ENCODE measurements at places on chromosomes 5 and 9.

DNA sequence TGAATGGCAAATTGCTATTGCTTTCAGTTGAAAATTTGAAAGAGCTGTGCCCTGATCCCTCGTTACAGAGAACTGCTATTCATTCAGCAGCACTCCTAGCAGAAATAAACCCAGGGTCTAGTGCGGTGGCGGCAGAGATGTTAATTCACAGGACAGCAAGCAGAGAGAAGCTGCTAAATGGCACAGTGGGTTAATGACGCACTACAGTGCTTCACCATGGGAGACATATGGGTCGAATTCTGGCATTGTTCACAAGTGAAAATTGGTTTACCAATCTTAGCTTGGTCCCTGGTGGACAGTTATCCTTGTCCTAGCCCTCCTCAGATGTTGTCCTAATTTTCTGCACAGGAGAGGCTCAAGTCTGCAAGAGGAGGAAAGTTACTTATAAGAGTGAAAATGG, 807.4 kb downstream of the TLE1 start:
- DNase-seq: no peak

DNA sequence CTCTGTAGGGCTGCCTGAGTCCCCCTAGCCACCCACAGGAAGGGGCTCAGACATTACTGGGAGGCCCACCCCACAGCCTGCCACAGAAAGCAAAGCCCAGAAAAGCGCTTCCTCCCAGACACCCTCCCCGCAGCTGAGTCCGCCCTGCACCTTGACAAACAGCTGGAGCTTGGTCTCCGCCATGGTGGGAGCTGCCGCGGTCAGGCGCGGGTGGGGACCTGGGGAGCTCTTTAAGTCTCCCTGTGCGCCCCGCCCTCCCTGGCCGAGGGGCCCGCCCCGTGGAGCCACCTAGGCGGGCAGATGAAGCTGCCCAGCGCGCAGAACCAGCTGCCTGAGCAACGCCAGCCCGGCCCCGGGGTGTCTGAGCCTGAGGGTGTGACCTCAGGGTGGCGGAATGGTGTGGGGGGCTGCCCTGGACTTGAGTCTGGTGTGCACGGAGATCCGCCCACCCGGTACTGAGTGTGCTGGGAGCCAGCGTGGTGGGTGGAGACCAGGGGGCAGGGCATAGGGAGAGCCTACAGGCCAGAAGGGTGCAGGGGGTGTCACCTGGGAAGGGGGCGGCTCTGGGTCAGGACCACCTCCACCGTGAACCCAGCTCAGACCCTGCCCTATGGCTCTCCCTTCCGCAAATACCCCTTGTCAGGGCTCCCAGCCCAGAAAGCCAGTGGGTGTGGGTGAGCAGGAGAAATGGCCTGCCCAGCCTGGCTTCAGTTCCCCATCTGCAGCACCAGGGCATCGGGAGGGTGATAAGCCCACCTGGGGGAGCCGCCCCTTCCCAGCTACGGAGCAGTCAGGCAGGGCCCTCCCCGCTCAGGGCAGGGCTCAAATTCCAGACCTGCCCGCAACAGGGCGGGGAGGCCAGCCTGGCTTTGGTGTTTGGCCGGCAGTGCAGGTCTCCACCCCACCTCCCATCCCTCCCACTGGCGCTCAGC, at the start of gene CLIC3:
Gene CLIC3, minus strand, starts transcription at position 208 of the 932 bp plus-strand sequence. Its CDS starts 25 bp downstream, at position 183.
- peak; percentile 36 for DNase-seq

DNA sequence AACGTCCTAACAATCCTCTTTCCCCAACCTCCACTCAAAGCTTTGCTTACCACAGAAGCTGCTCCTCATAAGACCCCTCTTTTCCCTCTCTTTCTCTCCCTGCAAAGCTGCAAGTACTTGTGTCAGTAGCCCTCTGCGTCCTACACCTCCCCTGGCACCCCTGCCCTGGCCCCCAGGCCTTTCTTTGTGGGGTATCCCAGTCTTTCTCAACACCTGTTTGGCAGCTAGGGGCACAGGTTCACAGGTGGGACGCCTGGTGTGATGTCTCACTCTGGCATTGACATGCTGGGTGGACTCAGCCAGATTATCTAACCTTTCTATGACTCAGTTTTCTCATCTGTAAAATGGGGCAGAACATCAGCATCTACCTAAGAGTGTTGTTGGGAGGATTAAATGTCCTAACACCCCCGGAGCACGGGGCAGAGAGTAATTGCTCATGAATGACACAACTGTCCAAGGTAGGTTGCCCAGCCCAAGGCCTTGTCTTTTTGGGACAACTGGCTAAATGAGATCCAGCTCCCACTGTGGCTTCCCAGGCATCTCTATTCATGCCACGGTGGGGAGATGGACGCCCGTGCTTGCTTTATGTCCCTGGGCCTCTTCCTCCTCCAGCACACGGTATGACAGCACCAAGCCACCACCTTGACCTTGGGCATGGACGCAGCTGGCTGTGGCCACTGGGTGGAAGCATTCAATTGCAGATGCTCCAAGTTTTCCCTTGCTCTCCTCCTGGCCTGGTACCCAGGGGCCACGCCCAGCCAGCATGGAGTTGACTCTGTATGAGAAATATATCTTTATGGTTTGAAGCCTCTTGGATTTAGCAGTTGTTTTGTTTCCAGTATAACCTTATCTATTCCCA, 190.4 kb downstream of the RGS3 start:
- DNase-seq: no peak

GRCh38 chr9:406886-407654, 192.4 kb downstream of the DOCK8 start:
- DNase-seq: no peak

GRCh38 chr9:123353984-123354591, 1.9 kb upstream of the CRB2 start:
- DNase-seq: peak; percentile 42

DNA sequence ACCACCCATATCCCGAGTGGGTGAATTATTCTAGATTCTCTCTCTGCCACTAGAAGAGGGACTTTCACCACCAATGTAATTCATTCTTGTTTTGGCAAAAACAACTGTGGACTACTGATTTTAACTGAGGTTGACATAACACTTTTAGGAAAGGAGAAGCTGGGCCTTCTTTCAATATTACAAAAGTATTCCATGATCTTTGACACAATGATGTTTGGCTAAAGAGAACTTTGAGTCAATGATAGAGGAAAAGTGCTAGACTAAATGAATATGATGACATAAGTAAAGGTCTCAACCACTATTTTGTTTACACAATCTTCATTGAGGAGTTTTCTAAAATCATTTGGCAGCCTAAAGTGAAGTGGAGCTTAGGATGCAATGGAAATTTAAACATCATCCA, 336.9 kb upstream of the PDE4D start:
- no peak for DNase-seq
